Uterus (tissue), 4 donors: ENCODE measurements at places on chromosomes 2 and 18. TPM values are rescaled to one million over a fixed set of nuclear protein-coding genes. Genes with fewer than 3 reads are reported as not detected.

- no peak for DNase-seq
These were observed 47.5 kb upstream of the ACYP2 start for GRCh38 chr2:54067851-54068375.

- DNase-seq: no peak
These were observed 20.5 kb downstream of the THAP4 start for GRCh38 chr2:241616168-241617125.

DNA sequence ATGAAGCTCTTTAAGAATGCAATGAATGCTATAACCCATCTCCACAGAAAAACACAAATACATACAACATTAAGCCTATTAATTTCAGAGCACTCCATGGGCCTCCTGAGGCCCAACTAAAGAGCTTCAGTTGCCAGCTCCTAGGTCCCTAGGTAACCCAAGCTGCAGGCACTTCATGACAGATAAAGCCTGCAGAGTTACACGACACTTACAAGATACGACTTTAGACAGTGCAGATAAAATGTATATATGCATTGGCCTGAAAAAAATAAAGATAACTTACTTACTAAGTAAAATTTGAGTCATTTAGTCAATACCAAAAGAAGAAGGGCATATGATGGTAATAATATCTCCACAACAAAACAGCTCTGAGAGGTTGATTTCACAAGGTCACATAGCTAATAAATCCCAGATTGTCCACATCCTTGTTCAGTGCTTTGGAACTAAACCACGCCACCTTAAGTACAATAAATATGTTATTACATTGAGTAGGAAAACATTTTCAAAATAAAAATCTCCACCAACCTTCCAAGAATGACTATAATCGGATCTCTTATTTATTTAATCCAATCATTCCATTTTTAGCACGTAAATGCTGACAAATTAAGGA is 3.4 kb downstream of the MAP4K3 start:
- no peak for DNase-seq

GRCh38 chr2:151681051-151681450 is 53.2 kb downstream of the NEB start:
- DNase-seq: no peak

The TUBA3D gene
- total RNA-seq: 30.3 TPM

The NPHP1 gene
- 9.7 TPM for total RNA-seq

The SAG gene
- total RNA-seq: not detected

The IL1B gene
- not detected for total RNA-seq
